Fibroblast of skin of right biceps (primary cell): ENCODE measurements at places on chromosomes 3 and 15.
A peak's percentile ranks its signal among the peaks of the same experiment; 100 is the strongest.

DNA sequence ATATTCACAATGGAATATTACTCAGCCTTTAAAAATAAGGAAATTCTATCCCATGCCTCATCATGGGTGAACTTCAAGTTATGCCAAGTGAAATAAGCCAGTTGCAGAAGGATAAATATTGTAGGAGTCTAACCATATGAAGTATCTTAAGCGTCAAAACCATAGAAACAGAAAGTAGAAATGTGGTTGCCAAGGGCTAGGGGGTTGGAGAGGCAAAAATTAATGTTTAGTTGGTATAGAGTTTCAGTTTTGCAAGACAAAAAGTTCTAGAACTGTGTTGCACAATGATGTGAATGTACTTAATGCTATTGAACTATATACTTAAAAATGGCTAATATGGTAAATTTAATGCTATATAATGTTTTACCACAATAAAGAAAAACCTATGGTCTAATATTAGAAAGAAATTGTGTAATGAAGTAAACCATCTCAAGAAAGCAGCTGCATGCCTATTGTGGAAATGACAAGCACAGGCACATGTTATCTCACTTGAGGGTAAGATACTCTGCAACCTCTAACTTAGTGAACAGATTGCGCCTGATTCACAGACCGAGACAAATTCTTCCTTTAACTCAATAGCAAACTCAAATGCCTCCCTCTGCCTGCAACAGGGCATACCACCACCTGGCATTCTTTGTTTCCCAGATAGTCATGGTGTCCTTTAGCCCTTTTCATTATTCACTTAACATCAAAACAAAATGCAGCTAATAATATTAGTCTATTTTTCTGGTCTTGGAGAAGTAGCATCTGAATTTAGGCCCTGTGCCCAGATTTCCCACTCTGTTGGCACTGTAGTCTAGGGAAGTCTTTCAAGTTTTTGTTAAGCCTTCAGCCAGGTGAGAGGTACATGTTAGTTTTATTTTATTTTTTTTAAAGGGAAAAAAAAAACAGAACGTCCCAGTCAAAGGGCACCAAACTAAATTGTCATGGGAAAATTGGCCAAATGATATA, 80.2 kb upstream of the ACP3 start:
- DNase-seq, result no peak

DNA sequence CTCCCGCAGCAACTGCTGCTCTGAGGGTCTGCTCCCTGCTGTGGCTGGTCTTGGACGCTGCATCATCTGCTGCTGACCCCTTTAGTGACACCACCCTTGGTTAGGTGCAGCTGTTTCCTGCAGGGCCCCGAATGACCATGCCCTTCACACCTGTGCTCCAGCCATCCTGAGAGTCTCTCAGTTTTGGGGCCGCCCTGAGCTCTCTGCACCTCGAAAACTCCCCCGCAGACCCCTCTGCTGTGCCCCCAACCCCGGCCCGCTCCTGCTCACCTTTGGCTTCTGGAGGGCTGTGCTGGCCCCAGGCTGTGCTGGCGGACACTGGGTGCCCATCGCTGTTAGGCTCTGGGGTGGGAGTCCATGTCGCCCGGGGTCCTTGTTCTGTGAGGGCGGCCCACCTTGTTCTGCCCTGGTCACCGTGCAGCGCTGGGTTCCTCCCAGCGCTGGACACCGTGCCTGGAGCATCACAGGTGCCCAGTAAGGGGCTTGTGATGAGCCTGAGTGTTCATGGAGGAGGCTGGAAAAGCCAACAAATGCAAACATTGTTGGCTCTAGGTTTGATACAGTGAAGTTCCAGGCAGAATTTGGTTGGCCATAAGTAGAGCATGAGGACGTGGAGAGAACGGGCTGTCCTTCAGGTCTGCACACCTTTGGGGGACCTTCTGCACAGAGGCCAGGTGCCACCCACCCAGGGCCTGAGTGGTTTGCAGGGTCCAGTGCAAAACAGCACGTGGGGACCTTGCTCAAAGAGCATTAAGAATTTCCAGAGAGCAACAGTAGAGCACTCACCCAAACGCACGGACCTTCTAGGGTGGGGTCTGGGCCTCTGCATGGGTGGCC, 12.3 kb downstream of the ABTB1 start:
- no peak for DNase-seq

- DNase-seq, result no peak
Observed at GRCh38 chr3:112391648-112392047, 58.7 kb downstream of the CD200 start.

DNA sequence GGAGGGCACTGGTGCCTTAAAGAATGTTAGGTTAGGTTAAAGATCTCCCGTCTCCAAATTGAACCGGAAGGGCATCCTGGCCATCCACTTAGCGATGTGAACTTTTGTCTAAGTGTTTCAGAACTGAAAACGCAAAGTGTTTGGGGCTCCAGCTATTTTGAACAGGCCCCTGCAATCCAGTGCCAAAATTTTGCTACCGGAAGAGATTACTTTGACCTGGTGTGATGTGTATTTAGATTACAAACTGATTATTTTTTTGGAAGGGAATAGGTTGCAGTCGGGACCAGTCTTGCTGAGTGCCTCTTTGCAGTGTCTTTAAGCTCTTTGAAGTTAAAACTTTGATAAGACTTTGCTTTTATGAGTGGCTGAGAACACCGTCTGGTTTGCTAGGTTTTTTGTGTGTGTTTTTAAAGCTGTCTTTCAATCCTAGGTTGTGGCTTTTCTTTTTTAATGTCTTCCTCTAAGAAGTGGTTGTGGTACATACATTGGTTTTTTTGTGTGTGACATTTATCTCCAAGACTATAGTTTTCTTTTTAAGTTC, 179.6 kb downstream of the OR4M2 start:
- no peak for DNase-seq

GRCh38 chr3:78809966-78810365, 957.8 kb downstream of the ROBO1 start:
- DNase-seq, result peak; percentile 54
